ENCODE measurements at places on chromosomes 12 and 14.

GRCh38 chr12:74941670-74942069, 268.0 kb downstream of the KCNC2 start:
- no peak for DNase-seq

- DNase-seq: peak; percentile 28
These were observed 26.8 kb upstream of the PEX5 start for GRCh38 chr12:7162691-7163114.

GRCh38 chr14:22334275-22334577, 254.8 kb downstream of the DAD1 start:
- DNase-seq: no peak

DNA sequence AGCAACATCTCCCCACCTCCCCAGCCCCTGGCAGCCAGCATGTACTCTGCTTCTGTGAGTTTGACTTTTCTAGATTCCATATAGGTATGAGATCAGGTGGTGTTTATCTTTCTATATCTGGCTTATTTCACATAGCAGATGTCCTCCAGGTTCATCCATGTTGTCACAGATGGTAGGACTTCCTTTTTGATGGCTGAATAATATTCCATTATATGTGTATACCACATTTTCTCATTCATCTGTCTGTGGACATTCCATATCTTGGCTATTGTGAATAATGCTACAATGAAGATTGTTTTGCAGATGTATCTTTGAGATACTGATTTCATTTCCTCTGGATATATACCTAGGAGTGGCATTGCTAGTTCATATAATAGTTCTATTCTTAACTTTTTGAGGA, 18.4 kb downstream of the ALKBH2 start:
- DNase-seq: no peak

DNA sequence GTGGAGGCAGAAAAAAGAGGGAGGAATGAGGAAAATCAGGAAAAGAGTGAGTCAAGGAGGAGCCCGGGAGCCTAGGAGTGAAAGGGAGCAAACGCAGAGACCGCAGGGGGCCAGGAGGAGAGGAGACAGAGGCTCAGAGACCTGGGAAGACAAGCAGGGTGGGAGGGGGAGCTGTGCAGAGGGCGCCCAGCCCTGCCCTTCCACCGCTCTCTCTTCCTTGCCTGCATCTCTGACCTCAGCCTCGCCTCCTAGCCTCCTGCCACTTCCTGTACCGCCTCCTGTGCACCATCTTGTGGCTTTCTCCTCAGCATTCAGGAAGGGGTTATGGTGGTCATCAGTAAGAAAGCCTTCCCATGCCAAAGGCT, 1.3 kb downstream of the CLSTN3 start:
- no peak for DNase-seq

DNA sequence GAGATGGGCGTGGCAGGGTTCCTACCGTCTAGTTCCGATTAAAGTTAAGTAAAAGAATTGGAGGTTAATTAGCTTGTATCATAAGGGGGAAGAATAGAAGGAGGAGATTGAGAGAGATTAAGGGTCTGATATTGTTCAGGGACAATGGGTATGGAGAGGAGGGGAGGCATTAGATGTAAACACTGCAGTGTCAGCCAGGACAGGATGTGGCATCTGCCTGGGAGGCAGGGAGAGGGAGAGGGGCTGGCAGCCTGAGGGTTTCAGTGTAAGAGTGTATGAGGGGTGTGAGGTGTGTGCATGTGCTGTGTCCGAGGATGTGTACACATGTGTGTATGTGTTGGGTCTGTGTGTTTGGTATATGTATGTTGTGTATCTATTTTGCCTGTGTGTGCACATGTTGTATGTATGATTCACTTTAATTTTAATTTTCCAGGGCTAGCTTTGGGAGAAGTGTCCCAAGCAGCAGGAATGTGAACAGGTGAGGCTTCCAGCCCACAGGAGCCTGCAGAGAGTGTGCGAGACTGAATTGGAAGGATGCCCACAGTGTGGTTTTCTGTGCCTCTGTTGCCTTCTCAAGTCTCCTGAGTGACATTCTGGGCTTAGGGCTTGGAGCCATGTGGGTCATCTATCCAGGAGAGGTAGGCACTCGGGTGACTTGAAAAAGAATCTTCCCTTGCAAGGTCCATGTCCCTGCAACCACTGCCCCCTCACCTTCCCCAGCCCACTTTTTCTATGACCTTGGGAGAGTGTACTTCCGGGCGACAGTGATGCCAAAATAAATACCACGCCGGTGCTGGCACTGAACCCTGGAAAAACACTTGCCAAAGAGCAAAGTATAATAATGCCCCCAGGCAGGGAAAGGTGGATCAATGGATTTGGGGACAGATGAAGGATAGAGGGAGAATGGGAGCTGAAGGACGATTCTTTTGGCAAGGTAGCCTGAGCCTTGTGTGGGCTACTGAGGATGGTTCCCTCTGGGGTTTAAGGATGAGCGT, 36.8 kb upstream of the DCD start:
- DNase-seq: no peak
